Iris pigment epithelial cell (primary cell): ENCODE measurements at places on chromosomes 13 and 19.

DNA sequence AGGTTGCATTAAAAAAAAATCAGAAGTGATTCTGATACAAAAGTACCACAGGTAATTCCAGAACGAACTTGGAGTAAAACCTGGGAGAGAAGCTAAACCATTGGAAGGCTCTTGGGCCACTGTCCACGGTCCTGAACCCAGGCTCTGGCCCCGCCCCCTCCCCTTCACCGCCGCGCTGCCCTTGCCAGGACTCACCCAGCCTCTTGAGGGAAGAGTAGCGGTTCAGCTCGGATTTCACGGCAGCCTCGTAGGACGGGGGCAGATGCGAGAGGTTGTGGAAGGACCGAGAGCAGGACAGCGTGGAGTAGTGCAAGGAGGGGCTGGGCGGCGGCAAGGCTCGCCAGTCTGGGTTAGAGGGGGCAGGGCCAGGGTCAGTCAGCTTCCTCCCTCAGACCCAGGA is 5.7 kb downstream of the SHISA7 start:
- DNase-seq: peak; percentile 69

GRCh38 chr13:39297664-39298171 is 259.5 kb downstream of the NHLRC3 start:
- DNase-seq: peak; percentile 34

GRCh38 chr19:40806423-40807146 is 7.6 kb downstream of the EGLN2 start:
- DNase-seq: peak; percentile 97

- no peak for DNase-seq
Observed at GRCh38 chr19:47506459-47506858, 8.4 kb downstream of the NAPA start.

DNA sequence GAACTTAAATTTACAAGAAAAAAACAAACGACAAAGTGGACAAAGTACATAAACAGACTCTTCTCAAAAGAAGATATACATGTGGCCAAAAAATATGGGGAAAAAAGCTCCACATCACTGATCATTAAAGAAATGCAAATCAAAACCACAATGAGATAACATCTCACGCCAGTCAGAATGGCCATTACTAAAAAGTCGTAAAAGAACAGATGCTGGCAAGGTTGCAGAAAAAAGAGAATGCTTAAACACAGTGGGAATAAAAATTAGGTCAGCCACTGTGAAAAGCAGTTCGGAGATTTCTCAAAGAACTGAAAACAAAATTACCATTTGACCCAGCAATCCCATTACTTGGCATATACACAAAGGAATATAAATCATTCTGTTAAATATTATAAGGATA is 132.7 kb downstream of the UGGT2 start:
- no peak for DNase-seq

DNA sequence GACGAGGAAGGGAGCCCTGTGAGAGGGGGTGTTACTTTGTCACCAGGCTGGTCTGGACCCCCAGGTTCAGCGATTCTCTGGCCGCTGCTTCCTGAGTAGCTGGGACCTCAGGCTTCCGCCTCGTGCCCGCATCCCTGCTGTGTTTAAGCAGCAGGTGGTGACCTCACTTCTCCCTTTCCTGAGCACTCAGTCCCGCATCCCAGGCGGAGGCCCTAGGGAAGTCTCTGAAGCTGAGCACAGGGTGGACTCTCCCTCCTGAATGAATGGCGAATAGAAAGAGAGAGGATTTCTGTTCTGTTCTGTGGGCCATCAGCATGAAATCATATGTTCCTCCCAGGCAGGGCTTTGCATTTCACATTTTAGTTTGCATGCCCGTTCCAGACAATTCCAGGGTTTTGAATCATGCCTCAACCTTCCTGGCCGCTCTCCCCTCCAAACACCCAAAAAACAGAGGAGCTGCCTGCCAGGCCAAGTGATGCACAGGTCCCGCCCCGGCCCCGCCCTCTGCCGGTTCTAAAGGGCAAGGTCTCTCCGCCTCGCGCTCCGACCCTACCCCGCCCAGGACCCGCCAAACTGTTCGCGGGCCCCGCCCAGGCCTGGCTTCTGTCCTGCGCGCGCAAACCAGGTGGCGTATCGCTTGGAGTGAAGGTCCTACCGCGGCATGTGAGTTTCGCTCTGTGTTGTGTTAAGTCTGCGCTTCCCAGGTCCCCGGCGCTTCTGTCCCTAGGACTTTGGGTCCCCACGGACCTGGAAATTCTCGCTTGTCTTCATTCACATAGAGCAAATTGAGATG is 35.1 kb upstream of the ZNF808 start:
- no peak for DNase-seq
